Stimulated activated CD4-positive, alpha-beta T cell treated with anti-CD3 and anti-CD28 coated beads, Interleukin-15, amount 100 ng/mL, for 24 hours (primary cell): ENCODE measurements at places on chromosomes 16 and 17.

DNA sequence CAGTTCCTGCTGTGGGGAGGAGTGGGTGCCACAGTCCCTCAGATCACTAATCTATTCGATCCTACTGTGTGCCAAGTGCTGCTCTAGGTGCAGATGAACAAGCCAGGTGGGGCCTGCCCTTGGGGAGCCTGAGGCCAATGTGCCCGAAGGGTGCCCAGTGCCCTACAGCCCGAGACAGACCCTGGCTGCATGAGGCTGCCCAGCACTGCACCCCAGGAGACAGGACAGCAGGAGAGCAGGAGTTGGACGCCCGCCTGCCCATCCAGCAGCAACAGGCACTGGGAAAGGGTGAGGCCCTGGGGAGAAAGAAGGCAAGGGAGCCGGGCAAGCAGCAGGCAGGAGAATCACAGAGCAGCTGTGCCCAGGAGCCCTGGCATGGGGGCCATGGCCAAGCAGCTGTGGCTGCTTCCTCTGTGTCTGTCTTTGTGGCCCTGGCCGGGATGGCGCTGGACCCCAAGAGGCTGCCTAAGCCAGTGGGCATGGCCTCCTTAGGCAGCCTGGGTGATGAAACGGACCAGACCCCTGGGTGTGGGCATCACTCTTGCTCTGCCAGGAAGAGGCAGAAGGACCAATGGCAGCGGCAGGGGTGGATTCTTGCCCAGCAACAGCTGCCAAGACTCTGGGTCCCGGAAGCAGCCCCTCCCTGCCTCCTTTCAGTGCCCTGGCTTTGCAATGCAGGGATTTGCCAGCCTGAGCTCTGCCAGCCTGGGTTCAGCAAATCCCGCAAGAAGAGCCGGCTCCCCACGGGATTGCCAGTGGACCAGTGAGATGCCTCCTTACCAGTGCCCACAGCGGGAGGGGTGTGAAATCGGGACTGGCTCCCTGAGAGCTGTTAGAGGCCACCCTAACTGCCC is 179.6 kb upstream of the TNRC6C start:
- no peak for DNase-seq

DNA sequence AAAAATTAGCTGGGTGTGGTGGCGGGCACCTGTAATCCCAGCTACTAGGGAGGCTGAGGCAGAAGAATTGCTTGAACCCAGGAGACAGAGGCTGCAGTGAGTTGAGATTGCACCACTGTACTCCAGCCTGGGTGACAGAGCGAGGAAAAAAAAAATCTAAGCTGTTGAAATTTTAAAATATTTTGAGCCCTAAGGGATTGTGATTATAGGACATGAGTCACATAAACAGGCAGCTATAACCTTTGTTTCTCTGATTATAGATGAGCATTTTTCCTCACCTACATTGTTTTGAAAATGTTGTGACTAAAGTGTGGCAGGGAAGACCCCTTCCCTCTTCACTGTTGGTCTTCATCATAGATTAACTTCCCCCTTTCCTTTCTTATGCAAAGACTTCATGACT is 135.5 kb downstream of the MGAT5B start:
- no peak for DNase-seq

- peak; percentile 67 for DNase-seq
Measured at GRCh38 chr17:78665952-78666920, 89.0 kb upstream of the DNAH17 start.

DNA sequence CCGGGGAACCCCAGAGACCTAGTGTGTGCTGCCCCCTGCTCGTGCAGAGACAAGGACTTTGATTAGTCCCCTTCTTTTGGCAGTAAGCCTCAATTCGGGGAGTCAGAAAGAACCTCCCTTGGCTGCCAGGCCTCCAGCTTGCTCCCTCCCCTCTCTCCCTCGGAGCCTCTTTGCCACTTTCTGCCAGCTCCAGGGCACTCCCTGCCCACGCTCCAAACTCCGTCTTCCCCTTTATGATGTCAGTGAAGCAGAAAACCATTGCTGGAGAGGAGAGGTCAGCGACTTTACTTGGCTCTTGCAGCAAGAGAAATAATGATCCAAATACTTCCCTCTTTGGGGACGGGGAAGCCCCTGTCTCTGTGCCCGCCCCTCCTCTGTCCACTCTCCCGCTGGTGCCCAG is 28.1 kb downstream of the TTYH2 start:
- DNase-seq: no peak

- DNase-seq: no peak
Measured at GRCh38 chr16:1174477-1175357, 21.8 kb downstream of the CACNA1H start.

GRCh38 chr16:16021988-16022682 is 72.7 kb downstream of the ABCC1 start:
- DNase-seq: no peak

DNA sequence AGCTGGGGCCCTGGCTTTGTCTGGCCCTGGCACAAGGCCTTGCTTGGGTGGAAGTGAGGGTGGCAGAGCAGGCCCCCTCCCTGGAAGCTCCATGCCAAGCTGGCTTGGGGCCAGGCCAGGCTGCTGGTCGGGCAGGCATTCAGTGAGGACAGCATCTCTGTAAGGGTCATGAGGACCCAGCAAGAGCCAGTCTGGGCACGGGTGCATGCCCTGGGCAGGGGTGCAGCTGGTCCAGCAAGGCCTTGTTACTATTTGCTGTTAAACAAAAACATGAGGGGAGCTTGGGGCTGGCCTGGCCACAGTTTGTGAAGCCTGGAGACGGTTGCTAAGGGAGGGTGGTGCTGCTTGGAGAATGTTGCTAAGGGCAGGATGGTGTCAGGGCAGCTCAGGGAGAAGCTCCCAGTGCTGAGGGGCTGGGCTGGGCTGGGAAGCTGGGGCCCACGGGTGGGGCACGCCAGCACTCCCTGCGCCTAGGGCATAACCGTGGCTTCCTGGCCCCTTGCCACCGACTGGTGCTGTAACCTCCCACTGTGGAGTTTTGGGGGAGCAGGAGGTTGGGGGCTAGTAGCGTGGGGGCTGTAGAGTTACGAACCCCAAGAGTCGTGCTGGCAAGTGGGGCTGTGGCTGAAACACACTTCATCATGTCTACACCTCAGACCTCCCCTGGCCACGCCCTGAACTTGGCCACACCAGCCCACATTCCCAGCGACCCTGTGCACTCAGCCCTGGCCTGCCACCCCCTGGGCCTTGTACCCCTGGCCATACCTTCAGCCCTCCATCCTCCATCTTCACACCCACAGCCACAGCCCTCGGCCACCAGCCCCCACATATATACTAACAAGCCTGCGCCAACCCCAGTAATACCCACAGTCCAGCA is 1.6 kb downstream of the TPPP3 start:
- DNase-seq: no peak
